ENCODE measurements at places on chromosomes 4 and X.

- no peak for DNase-seq
Observed at GRCh38 chrX:40663078-40663740, 15.8 kb upstream of the CXorf38 start.

- DNase-seq: no peak
Observed at GRCh38 chrX:143994206-143994605, 110.3 kb downstream of the UBE2NL start.

GRCh38 chrX:136186023-136186413 is 38.7 kb downstream of the FHL1 start:
- DNase-seq: no peak

DNA sequence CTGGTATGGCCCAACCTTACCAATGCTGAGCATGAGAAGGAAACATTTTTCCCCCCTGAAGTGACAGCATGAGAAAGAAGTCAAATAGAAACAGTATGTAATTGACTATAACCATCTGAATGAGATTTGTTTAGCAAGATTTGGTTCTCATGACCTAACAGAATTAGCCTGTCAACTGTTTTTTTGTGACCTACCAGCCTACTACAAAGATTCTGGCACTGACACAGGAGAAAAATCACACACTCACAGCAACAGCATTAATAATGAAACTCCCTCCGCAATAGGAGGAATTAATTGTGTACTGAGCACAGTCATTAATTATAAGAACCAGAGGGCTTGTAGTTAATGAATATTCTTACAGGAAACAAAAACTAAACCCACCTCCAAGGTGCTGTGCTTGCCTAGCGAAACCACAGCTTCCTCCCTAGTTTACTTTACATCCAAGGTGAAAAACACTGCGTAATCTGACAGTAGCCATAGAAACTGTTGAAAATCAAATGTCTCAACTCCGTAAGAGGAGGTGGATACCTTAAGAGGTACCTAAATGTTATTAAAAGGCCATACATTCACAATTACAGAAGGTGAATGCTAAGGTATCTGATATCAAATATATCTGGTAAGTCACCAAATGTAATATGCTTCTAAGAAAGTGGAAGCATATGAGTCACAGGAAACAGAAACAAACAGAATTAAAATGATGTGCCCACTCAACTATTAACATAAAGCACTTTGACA is 34.9 kb downstream of the MMRN1 start:
- DNase-seq: no peak

DNA sequence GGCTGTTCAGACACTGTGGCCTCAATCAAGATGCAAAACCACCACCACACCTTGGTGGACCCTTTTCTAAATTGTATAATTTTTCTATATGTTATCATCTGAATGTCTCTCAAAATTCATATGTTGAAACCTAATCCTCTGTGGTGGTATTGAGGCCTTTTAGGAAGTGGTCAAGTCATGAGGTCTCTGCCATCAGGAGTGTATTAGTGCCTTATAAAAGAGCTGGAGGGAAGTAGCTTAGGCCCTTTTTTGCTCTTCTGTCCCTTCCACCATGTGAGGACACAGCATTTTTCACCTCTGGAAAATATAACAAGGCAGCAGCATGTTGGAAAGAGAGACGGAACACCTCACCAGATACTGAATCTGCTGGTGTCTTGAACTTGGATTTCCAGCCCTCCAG is 30.5 kb upstream of the DKK2 start:
- no peak for DNase-seq

GRCh38 chr4:41297832-41298231 is 41.1 kb downstream of the UCHL1 start:
- DNase-seq: no peak

- no peak for DNase-seq
Observed at GRCh38 chrX:10841579-10841978, 221.2 kb upstream of the MID1 start.

- no peak for DNase-seq
Observed at GRCh38 chr4:32858971-32859370, 2138.8 kb downstream of the PCDH7 start.

- DNase-seq: no peak
Observed at GRCh38 chr4:187215438-187215837, 491.8 kb upstream of the FAT1 start.

DNA sequence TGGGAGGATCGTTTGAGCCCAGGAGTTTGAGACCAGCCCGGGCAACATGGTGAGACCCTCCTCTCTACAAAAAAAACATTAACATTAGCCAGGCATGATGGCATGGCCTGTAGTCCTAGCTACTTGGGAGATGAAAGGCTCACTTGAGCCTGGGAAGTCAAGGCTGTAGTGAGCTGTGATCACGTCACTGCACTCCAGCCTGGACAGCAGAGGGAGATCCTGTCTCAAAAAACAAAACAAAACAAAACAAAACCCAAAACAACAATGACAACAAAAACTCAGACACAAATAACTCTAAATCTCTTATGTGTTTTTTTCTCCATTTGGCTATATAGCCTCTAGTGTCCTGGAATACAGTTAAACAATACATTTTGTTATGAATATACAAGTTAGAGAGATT is 127.3 kb upstream of the STK26 start:
- DNase-seq: no peak

GRCh38 chr4:55440786-55441185 is 45.0 kb downstream of the TMEM165 start:
- no peak for DNase-seq

DNA sequence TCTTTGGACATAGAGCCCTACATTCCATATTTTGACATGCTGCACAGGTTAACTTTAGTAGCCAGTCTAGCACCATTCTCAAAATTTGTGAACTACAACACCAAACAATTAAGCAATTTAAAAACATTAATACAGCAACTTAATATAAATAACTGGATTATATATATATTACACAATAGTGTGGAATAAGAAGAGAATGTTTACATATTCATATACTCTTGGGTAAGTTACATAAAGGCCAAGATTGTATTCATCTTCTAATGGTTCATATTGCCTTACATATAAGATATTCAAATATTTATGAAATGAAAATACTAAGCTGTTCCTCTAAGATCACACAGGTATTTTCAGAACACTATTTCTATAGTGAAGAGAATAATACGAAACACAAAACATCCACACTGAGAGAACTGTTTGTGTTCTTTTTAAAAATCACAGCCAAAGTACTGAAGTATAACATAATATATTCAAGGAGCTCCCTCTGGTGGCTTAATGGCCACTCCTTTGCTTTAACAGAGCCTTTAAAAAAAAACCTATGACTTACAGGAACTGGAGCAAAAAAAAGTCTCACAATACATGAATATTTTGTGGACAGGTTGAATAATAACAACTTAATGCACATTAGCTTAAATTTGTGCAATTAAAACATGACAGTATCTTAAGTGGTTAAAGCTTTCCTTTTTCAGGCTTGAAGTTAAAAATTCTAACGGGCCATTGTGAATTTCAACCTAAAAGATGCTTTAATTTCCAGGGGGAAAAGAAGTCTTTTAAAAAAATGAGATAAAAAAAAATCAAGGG is 46.2 kb downstream of the NEK1 start:
- DNase-seq: peak; percentile 28

GRCh38 chrX:139213241-139213709 is 317.3 kb upstream of the F9 start:
- DNase-seq: no peak

- DNase-seq: no peak
Observed at GRCh38 chrX:2176733-2177132, 324.0 kb downstream of the DHRSX start.

GRCh38 chrX:69221239-69222102 is 56.2 kb upstream of the PJA1 start:
- no peak for DNase-seq

DNA sequence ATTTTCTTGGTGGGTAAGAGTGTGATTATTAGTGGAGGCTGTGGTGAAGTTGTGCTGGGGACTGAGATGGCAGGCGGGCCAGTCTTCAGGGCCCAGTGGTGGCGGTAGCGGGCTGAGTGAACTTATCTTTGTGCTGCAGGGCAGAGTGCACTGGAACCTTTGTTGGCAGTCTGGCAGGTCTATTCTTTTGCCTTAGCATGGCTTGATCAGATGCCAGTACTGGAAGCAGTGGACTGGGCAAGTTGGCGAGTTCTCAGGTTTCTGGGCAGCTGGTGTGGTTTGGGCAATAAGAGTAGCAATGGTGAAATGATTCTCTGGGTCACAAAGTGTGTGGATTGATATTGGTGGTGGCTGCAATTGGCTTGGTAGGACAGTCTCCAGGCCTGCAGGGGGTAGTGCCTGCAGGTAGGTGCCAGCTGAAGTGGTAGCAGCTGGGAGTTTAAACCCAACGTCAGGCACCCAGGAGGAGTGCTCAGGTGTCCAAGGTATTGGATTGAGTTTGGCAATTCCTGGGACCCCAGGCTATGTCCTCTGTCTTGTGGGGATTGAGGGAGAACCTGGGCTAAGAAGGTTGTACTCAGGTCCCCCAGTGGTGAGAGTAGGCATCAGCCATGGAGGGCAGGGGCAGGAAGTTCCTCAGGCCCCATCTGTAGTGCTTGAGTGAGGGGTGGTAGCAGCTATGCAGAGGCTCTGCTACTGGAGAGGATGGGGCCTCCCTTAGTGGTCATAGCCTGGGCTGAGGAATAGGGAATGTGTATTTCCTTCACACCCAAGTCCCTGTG is 34.9 kb upstream of the SLC25A14 start:
- DNase-seq: no peak

- no peak for DNase-seq
Observed at GRCh38 chr4:108702960-108703359, 52.6 kb downstream of the OSTC start.
